A673 (cell line): ENCODE measurements at places on chromosomes 1 and 21. TPM values are rescaled to one million over a fixed set of nuclear protein-coding genes. Genes with fewer than 3 reads are reported as not detected.

TFF2 gene
- total RNA-seq = not detected in 2 replicates

IVL gene
- total RNA-seq = not detected in 2 replicates

MYBPH gene
- not detected in 2 replicates for total RNA-seq

DCDC2B gene
- not detected in 2 replicates for total RNA-seq

PCAT6 gene
- total RNA-seq = 0.84 and 1.7 TPM in 2 replicates

CD53 gene
- 0.19 and 0.35 TPM in 2 replicates for total RNA-seq

KDF1 gene
- not detected in 2 replicates for total RNA-seq

NPPA gene
- not detected in 2 replicates for total RNA-seq

KLF17 gene
- not detected in 2 replicates for total RNA-seq

DVL1 gene
- 48.0 and 58.1 TPM in 2 replicates for total RNA-seq

GBP4 gene
- total RNA-seq = 0.79 and 1.7 TPM in 2 replicates

FAM3B gene
- not detected in 2 replicates for total RNA-seq

OLFML3 gene
- total RNA-seq = 319 and 349 TPM in 2 replicates

DNA sequence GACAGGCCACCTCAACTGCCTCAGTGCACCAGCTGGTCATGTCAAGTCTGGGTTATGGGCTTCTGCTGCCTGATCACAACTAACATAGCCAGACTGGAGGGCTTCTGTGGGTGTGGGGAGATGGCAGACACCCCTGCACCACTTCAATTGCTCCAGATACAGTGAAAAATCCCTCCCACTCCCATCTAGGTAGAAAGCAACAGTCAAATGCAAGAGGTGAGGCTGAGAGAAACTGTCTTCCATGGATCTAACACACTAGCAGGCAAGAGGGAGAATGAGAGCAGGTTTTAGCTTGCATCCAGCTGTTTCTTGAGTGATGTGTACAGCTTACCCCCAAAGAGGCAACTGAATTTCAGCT is 10.8 kb downstream of the KCNA2 start:
- no peak for DNase-seq

- DNase-seq = no peak
Observed at GRCh38 chr1:115340879-115341278, 2.8 kb upstream of the NGF start.

- DNase-seq = no peak
Observed at GRCh38 chr1:37629008-37629407, 5.7 kb downstream of the RSPO1 start.

DNA sequence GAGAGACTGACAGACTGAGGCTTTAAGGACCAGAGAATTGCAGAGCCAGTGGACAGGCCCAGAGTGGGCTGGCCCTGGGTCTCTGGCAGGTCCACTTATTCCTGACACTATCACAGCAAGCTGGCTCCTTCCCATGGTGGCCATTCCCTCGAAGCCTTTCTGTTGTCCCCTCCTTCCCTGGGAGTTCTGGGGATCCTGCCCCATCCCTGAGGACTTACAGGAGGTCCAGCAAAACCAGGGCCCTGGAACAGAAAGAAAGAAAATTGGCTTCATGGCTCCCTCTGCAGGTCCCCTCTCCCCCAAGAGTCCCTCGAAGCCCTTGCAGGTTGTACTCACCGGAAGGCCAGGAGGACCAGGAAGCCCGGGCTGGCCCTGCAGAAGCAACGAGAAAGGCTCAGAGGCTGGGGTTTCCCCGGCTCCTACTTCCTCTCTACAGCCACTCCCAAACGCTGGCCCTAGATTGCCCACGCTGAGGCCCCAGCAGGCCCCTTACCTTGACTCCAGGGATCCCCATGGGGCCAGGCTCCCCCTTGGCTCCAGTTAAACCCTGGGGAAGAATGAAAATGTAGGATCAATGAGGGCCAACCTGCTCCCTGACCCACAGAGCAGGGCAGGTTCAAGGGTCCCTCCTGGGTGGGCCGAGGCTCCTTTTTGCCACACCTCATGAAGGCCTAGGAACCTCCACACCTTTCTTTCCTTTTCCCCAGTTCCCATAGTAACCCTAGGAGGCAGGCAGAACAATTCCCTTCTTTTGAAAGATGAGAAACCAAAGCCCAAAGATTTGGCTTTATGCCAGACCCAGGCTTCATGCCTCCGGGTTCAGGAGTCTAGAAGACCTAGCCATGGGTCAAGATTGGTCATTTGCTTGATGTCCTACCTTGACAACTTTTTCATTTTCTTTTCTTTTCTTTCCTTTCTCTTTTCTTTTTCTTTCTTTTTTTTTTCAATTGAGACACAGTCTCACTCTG is 4.6 kb downstream of the COL9A2 start:
- DNase-seq = no peak

GRCh38 chr1:94237291-94238226 is at the start of gene ARHGAP29:
ARHGAP29 (minus strand) TSS chr1:94237584; CDS start chr1:94231611, 5,973 bp downstream.
- peak; percentile 87 for DNase-seq

- DNase-seq = no peak
Observed at GRCh38 chr1:203028067-203028783, 1.9 kb downstream of the PPFIA4 start.

DNA sequence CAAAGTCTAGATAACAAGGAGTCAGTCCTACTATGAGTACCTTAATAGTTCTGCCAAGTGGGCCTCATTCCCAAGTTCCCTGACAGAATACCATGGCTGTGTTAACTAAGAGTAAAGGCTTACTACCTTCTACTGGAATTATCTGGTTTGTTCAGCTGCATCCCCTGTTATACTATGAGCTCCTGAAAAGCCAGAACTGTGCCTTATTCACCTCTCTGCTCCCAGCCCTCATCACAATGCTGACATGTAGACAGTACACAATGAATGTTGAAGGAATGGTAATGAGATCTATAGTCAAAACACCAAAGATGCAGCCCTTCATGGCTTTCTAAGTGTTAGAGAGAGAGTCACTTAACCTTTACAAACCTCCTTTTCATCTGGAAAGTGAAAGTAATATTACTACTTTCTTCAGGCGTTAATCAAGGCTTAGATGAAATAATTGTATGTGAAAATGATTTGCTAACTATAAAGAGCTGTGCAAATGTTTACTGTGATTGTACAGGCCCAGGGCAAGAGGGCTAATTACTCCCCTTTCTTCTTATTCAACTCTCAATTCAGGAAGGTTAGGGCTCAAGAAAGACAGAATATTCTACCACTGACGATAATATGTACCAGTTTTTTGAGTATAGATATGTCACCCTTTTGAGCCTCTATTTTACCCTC is 70.3 kb upstream of the MROH9 start:
- DNase-seq = no peak

GRCh38 chr1:207152792-207153468 is 48.9 kb downstream of the C4BPA start:
- DNase-seq = no peak

GRCh38 chr1:65119951-65120350 is 28.1 kb upstream of the AK4 start:
- no peak for DNase-seq

- DNase-seq = no peak
Observed at GRCh38 chr1:228143480-228144192, 3.6 kb downstream of the GUK1 start.

- peak; percentile 11 for DNase-seq
Observed at GRCh38 chr21:33751120-33751519, 108.8 kb downstream of the ITSN1 start.

DNA sequence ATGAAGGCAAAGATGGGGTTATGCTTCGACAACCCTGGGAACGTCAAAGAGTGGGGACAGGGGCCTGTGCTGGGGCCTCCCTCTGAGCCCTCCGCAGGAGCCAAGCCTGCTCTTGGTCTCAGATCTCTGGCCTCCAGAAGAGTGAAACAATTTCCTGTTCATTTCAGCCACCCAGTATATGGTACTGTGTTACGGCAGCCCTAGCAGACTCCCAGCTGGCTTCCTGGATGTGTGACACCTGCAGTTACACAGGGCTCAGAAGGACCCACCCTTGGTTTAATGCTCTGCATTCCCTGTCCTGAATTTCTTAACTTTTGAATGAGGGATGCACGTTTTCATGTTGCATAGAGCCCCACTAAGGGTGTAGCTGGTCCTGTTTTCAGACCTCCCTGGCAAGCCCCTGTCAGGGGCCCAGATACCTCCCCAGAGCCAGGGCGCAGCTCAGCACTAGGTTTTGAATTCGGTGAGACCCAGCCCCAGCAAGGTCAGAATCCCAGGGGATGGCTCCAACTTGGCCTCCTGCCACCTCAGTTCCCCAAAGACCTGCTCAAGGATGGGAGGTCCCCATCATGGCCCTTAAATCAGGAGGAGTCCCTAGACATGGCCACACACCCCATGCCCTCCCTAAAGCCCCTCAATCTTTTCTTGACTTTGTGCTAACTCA is 79.0 kb upstream of the IFFO2 start:
- no peak for DNase-seq

DNA sequence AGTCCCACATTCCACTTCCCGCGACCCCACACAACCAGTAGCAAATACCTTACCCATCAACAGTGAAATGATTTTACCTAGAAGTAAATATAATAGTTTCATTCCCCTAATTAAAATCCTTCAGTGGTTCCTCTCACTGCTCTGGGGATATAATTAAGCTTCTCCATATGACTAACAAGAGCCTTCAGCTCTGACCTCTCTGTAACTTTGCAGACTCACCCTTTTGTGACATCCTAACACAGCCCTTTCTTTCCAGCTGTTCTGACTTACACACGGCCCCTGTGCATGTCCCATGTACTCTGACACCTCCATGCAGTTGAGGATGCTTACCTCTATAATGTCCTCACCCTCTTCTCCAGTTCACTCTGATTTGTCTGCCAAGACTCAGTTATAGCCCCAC is 137.3 kb upstream of the SPAG17 start:
- DNase-seq = no peak

DNA sequence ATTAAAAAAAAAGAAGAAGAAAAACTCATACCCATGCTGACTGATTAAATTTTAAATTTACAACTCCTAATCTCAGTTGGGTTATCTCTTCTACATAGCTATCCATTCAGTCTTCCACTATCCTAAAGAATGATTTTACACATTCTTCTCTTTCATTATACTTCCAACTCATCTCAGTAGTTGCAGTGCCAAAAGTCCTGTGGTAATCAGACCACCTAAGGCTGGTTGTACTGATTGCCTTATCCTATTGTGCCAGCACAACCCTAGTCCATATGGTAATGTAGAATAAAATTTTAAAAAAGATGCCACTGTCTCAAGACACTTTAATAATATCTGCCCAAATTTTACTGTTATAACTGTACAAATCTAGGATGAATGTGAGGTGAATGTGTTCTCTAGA is 448.0 kb downstream of the LRRIQ3 start:
- DNase-seq = no peak

- DNase-seq = peak; percentile 33
Observed at GRCh38 chr1:56931211-56931610, 34.6 kb downstream of the C8B start.

GRCh38 chr1:66757722-66758240 is 5.5 kb downstream of the DYNLT5 start:
- DNase-seq = no peak

- no peak for DNase-seq
Observed at GRCh38 chr21:40717028-40717427, 129.9 kb downstream of the DSCAM start.

DNA sequence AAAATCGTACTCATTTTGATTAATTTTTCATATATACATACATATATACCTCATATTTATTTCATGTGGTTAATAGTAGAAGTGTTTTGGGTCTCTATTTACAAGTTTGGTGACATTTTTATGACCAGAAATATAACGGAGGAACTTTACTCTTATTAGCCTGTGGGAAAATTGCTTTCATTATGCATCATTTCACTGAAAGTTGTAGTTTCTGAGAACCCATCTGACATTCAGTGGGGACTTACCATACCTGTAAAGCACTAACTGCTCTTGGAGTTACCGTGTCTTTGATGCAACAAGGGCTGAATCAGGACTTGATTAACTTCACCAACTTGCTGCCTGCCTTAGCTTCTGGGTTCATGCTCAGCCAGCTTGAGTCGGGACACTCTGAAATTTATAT is 49.9 kb upstream of the ITPKB start:
- no peak for DNase-seq

- DNase-seq = no peak
Observed at GRCh38 chr1:16183179-16183578, 27.3 kb upstream of the EPHA2 start.

- DNase-seq = no peak
Observed at GRCh38 chr1:162881590-162881989, 20.6 kb upstream of the CCDC190 start.

DNA sequence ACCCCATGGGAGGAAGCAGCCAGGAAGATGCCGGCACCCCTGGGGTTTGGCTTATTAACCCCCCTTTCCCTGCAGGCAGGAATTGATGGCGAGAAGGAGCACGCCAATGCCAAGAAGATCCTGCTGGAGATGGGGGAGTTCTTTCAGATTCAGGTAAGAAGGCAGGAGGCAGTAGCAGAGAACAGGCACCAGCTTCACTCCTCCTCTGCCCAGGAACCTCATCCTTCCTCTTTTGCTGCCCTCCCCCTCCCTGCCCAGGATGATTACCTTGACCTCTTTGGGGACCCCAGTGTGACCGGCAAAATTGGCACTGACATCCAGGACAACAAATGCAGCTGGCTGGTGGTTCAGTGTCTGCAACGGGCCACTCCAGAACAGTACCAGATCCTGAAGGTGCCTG is 1.2 kb upstream of the RUSC1 start:
- DNase-seq = no peak

- DNase-seq = no peak
Observed at GRCh38 chr21:41622201-41622600, 114.2 kb upstream of the TMPRSS2 start.

DNA sequence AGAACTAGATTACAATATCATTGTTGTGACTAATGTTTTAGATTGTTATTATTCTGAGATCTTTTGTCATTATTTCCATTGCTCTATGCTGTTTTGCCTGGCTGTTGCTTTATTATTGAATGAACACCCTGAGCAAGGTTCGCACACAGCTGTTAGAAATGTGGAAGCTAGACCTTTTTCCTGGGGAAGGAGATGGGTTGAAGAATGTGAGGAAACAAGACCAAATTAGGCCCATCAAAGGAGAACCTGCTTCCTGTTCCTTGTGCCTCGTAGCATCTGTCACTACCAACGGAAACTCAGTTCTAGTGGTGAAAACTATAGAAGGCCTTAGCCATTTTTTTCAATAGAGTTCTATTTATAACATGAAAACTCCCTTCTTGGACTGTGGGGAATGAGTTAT is 68.7 kb downstream of the RGL1 start:
- DNase-seq = no peak

- peak; percentile 22 for DNase-seq
Observed at GRCh38 chr1:116067566-116067890, 43.7 kb upstream of the MAB21L3 start.

- DNase-seq = peak; percentile 32
Observed at GRCh38 chr1:227043755-227044154, 103.7 kb downstream of the COQ8A start.

DNA sequence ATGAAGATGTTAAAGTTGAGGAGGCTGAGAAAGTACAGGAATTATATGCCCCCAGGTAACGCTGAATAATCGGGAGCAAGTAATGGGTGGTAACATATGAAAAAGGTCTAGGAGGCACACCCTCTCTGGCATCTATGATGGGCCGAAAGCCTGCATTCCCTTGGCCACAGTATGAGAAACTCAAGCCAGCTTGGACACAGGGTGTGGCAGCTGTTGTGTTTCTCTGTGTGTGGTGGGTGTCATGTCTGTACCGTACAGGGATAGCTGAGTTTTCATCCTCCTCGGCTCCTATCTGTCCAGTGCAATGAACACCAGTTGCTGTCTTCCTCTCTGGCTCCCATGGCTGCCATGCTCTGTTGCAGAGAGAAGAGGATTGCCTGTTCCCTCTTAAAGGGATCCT is 32.9 kb downstream of the NBPF3 start:
- DNase-seq = no peak
